CD4-positive, alpha-beta T cell treated with Interleukin-6 at 100 ng/mL for 8 hours (primary cell): ENCODE measurements at places on chromosomes 1 and 21.

DNA sequence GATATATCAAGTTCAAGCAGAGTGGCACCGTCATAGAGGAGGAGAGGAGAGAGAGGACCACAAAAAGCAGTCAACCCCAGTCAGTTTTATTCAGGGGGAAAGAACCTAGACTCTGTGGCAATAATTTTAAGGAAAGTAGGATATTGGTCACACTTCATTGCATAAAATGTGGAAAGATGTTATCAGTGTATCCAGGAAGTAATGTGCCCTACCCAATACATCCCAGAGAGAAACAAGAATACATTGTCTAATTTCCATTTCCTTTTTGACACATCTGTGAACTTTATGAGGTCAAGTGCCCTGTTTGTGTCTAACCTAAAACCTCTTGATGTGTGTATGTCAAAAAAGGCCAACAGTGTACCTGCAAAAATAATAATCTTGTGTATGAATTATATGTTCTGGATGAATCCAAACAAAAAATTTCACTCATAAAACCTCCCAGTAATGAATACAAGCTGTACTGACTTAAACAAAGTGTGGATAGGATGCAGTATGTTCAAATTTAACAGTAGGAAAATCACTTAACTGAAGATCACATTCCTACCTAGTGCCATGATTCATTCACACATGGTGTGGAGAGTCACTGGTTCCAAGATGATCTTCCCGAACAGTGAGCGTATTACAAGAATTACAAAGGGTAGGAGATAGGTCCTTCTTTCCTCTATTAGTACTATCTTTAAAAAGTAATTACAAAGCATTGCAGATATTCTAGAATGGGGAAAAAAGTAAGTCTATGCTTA lies 712.1 kb upstream of the CXADR start:
- no peak for DNase-seq

GRCh38 chr1:21736011-21736410 lies 46.9 kb downstream of the USP48 start:
- DNase-seq, result no peak

DNA sequence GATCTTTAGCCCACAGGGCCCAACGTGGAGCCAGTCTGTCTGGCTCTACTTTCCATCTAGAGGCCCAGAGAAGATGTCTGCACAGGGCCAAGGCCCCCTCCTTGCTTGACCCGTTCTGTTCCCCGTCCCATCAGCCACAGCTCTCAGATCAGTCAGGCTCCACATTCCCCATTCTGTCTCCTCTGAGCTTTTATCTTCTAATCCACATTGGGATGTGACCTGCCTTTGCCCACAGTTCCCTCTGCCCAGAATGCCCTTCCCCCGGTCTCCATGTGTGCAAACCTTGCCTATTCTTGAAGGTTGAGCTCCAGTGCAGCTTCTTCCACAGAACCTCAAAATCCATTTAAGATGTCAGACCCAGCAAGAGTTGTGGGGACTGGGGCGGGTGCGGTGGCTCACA lies 53.3 kb upstream of the WASF2 start:
- no peak for DNase-seq

GRCh38 chr1:88549536-88549935 lies 134.5 kb upstream of the PKN2 start:
- no peak for DNase-seq

GRCh38 chr1:17161137-17161740 lies 42.0 kb upstream of the PADI2 start:
- no peak for DNase-seq

DNA sequence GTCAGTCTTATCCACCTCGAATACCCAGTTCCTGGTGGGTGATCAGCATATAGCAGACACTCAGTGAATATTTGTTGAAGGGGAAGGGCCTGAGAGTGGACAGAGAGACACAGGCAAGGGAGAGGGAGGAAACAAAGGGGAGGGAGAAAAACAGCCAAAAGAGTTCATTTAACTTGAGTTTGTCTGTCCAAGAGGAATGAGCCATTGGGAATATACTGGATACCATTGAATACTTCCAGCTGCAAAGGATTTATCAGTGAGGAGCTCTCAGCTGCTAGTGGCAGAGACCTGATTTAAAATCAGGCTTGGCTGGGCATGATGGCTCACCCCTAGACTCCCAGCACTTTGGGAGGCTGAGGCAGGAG lies 11.5 kb upstream of the BGLAP start:
- no peak for DNase-seq

DNA sequence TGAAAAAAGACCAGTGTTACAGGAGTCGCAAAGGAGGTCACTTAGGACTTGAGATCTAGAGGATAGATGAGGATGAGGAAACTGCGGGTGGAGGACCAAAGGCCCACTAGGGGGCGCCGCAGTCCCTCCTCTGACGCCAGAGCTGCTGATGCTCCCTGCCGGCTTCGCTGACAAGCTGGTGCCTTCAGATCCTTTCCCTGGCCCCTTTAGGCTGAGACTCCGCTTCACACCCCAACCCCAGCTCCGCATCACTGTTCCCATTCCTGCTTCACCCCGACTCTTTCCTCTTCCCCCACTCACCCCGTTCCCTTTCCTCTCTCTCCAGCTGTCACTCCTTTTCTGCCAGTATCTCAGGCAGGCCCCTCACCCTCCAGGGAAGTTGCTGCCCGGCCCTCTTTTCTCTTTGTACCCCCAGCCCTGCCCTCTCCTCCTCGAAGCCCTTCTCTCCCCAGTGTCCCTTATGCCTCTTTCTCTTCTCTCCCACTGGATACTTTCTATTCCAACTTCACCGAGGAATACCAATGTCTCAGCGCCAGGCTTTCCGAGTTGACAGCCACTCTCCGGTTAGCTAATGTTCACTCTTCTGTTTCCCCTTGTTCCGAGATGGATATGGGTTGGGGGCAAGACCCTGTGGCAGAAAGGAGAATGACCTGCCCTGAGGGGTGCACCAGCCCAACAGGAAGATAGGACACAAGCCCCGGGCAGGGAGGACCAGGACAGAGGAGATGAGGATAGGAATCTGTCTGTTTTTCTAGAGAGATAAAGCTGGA lies 4.5 kb downstream of the KCNJ9 start:
- peak; percentile 73 for DNase-seq

DNA sequence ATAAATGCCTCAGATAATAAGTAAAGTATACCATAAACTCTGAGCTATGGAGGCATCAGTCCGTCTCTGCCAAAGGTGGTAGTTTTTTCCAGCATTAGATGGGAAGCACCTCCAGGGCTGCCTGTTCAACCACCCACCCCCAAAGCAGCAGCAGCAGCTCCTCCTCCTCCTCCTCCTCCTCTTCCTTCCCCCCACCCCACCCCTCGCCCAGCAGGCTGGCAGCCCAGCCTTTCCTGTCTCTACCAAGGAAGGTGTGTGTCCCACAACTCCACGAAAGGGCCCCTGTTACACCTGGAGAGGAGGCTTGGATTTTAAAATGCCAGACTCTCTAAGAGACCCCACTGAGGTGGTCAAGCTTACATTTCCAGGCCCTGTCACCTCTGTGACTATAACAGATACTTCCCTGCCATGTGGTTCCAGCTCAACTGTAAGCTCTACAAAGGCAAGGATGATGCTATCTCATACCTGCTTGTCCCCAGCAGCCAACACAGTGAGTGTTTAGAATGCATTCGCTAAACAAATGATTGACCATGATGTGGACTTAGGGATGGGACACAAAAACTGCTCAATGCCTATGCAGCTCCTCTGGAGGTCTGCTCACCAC lies 76.7 kb downstream of the GFI1 start:
- no peak for DNase-seq

GRCh38 chr1:199898654-199899053 lies 128.9 kb upstream of the NR5A2 start:
- DNase-seq, result no peak

- DNase-seq, result no peak
These were observed 1.6 kb downstream of the VTCN1 start for GRCh38 chr1:117209094-117209493.

GRCh38 chr1:29361686-29362085 lies 125.4 kb downstream of the PTPRU start:
- DNase-seq, result no peak

DNA sequence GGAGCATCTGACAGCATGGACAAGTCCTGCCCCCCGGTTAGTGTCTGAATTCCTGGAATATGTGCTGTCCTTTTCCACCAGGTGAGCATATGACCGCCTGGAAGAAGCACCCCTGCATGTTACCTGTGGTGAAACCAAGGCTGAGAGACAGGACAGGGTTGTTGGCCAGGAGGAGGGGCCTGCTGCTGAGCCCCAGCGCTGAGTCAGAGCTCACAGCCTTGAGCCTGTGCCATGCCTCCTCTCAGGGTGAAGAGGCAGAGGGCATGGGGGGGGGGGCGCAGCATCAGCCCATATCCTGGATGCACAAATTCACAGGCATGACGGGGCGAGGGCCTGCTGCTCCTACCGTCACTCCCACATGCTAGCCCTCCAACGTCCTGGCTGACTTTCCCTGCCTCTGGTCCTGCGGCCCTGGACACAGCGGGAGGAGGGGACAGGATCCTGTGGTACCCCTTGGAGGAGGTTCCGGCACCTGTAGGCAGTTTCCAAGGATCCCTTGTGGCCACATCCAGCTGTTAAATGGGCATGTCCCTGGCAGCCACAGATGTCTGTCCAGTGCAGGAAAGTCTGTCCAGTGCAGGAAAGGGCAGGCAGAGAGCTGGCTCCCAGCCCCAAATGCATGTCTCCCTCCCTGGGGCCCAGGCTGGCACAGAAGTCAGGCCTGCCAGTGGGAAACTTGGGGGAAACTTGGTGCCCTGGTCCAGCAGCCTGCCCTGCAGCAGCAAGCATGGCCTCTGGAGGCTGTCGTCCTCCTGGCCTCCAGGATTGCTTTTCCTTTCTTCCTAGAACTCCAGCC lies 23.9 kb downstream of the TTC34 start:
- no peak for DNase-seq

DNA sequence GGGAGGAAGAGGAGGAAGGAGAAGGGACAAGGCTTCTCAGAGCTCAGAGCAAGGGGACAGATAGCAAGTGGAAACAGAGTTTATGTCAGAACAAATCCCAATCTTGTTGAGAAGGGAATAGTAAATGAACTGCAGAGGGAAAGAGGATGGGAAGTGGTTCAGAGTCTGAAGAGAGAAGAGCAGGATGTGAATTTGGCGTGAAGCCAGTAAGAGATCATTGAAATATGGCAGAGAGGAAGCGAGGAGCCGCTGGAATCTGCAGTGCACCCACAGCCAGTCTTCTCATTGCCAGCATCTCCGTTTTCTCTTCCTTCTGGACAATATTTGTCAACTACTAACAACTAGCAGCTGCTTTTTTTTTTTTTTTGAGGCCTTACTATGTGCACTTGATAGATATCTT lies 19.1 kb downstream of the OLFML3 start:
- no peak for DNase-seq

DNA sequence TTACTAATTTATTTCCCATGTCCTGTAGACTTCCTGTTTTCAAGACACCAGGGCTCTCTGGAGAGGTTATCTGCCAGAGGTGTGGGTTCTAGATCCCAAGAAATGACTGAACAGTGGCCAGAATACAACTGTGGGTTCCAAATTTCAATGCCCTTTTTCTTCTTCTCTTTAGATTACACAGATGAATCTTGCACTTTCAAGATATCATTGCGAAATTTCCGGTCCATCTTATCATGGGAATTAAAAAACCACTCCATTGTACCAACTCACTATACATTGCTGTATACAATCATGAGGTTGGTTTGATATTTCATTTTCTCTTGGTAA lies 15.0 kb downstream of the IFNAR2 start:
- DNase-seq, result no peak

GRCh38 chr1:179369751-179370341 lies 4.1 kb downstream of the AXDND1 start:
- DNase-seq, result peak; percentile 68

DNA sequence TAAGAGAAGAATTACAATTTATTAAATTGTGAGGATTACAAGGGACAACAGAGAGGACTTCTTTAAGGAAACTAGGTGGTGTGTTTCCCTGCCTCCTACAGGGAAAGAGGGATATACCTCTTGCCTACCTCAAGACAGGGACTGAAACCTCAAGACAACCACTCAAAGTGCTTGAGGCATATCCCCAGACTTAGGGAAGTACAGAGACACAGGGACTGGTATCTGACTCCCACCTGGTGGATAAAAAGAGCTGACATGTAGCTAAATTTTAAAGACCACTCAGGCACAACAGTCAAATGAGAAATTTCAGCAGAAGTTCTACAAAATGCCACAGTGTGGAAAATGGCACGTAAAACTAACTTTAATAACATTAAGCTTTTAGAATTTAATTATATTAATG lies 21.3 kb downstream of the DENND2C start:
- no peak for DNase-seq

DNA sequence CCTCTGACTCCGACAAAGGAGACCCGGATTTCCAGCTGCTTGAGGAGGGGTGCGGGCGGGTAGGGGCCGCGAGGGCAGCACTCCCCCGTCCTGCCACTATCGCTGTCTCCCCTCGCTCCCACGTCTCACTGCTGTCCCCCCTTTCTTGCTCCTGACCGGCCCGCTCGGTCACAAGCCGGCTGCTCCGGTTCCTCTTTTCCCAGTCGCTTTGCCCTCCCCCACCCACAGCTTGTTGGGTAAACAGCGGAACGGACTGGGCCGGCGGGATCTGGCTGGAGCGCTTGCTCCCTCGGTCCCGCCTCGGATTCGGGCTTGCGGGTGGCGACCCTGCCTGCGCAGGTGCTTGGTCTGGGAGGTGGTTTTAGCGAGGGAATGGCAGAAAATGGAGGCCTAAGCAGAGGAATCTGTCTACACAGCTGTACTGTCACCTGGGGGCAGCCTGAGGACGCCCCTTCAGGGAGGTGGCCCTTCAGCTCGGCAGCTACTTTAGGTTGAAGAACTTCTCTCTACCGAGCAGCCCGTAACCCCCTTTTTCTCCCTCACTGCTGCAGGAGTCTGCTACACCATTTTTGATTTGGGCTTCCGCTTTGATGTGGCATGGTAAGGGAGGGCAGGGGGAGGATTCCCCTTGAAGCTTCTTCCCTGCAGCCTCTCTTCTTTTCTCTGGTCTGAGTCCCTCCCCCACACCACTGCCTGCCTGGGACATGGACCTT lies 645 bp downstream of the ATP6V0B start:
- peak; percentile 44 for DNase-seq

DNA sequence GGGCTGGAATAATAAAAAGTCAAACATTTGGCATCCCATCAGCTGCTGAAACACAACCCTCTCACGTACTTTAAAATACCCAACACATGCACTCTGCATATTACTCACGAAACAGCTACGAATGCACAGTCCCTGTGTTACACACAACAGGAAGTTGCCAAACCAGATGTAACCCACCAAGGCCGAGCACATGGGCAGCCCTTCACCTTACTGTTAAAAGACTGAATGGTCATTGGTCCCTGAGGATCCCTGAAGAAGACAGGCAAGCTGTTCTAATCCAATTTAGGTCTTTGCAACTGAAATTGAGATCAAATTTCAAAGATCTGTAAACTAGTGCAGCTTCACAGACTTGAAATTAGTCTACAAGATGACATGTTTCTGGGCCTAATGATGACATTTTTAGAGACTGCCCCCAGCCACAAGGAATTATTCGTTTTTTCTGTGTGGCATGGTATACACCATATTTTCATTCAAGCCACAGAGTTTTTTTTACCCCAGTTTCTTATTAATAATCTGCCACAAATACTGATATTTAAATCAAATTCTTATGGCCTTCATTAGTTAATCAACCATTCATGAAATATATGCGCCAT lies 25.6 kb upstream of the IER5 start:
- peak; percentile 20 for DNase-seq

- DNase-seq, result no peak
These were observed 172.7 kb downstream of the BRINP2 start for GRCh38 chr1:177343445-177343844.

GRCh38 chr1:34587761-34588160 lies 167.1 kb upstream of the GJB5 start:
- no peak for DNase-seq
